Caco-2 (cell line): ENCODE measurements at places on chromosomes 11 and 22. TPM values are rescaled to one million over a fixed set of nuclear protein-coding genes. Genes with fewer than 3 reads are reported as not detected.

GRCh38 chr11:46983598-46983997 is 47.0 kb downstream of the CSTPP1 start:
- DNase-seq = no peak

DNA sequence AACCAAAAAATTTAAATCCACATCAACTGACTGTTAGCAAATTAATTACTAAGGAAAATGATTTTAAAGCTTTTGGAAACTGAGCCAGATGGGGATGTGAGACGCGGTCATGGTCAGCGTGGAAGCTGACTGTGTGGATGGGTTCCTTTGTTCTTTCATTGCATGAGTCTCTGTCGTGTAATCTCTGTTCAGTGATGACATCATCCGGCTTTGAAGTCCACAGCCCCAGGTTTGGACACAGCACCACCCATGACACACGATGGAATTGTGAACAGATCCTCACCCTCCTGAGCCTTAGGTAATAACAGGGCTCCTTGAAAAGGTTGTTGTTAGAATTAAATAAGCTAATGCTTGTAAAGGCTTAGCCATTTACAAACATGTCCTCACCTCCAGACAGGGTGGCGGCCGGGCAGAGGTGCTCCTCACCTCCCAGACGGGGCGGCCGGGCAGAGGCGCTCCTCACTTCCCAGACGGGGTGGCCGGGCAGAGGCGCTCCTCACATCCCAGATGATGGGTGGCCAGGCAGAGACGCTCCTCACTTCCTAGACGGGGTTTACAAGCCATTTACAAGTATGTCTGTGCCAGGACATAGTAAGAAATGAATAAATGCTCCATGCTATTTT is 677.3 kb downstream of the TBC1D22A start:
- no peak for DNase-seq

GRCh38 chr11:116793772-116794097 is 2.1 kb upstream of the APOA5 start:
- DNase-seq = peak; percentile 24

DNA sequence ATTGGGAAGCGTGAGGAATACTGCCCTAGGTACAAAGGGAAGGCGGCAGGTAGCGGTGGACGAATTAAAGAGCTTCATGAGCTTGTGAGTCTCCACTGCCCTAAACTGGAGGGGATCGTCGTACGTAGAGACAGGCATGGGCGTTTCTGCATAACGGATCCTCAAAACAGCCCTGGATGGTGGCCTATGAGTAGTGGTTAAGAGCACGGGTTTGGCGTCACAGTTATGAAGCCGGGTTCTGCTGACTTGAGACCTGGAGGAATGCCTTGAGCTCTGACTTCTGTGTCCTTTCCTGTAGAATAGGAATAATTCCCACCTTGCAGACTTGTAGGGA is 335 bp downstream of the TMEM138 start:
- no peak for DNase-seq

GRCh38 chr11:106070606-106071005 is 6.5 kb downstream of the KBTBD3 start:
- no peak for DNase-seq

DNA sequence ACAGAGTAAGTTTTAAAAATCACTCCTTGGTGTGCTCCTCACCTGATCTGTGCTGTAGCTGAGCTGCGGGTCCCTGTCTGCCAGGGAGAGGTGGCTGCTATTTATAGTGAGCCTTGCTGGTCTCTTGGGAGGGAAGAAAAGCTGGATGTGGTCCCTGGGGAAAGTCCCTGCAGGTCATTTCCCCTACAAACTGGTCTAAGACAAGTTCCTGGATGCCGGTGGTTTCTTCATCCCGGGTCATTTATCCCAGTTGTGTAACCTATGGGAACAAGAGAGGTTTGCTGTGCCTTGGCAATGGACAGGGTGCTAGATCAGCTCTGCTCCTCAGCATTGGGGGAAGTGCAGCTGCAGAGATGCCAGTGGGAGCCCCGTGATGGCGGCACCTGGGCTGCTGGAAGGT is at the start of gene SAA2:
Gene SAA2 (minus strand): TSS at position 108 of the 400 bp plus-strand sequence. CDS start 657 bp downstream, outside the sequence.
- no peak for DNase-seq

WNT7B gene
- total RNA-seq = 0.57 and 0.77 TPM in 2 replicates

DDI1 gene
- total RNA-seq = not detected in 2 replicates
